ENCODE measurements at places on chromosomes 16 and 17. TPM values are rescaled to one million over a fixed set of nuclear protein-coding genes. Genes with fewer than 3 reads are reported as not detected.
A peak's percentile ranks its signal among the peaks of the same experiment; 100 is the strongest.

Gene BIRC5
- 18.4 TPM for polyA plus RNA-seq

Gene ZG16
- not detected for polyA plus RNA-seq

Gene CALB2
- not detected for polyA plus RNA-seq

Gene TNP2
- polyA plus RNA-seq: not detected

Gene DLX4
- polyA plus RNA-seq: 1.2 TPM

Gene B4GALNT2
- polyA plus RNA-seq: 0.57 TPM

Gene PPM1D
- polyA plus RNA-seq: 24.5 TPM

Gene MYL4
- polyA plus RNA-seq: 4.6 TPM

Gene NTN3
- 6.3 TPM for polyA plus RNA-seq

Gene CACNA1G
- 19.4 TPM for polyA plus RNA-seq

Gene MYLK3
- polyA plus RNA-seq: 1.1 TPM

Gene PIPOX
- polyA plus RNA-seq: 2.7 TPM

Gene ADAD2
- 0.32 TPM for polyA plus RNA-seq

DNA sequence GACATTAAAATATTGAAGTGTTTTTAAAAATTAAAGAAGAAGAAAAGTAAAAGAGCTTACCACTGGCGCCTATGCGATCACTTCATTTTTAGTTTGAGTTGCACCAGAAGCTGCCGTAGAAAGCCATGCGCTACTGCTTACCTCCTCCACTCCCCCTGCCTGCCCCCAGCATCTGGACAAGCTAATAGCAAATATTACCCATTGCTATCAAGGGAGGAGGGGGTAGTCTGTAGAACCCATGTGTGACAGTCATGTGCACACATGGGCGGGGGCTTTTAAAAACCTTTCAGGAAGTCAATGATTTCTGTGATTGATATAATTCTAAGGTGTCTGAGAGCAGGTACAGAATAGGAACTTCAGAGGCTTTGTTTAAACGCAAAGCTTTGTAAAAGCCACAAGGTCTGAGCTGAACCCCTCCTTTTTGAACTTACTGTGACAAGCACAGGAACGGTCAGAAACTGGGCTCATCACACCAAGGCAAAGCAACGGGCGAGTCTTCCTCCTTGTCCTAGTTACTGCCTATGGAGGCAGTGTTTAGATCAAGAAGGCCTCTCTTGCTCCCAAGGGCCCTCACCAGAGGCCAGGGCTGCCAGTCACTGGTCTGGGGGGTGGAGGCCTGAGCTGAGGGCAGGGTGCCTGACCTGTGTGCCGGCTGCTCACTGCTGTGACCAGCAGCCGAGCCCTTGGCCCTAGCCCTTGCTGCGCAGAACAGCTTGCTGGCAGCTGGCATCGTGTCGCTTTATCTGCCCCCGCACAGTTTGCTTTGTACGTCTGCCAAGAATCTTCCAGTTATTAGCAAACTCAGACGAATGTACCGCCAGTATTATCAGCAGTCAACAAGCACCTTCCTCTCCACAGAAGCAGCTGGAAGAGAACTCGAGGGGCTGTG is 15.0 kb downstream of the GINS2 start:
- DNase-seq: no peak

DNA sequence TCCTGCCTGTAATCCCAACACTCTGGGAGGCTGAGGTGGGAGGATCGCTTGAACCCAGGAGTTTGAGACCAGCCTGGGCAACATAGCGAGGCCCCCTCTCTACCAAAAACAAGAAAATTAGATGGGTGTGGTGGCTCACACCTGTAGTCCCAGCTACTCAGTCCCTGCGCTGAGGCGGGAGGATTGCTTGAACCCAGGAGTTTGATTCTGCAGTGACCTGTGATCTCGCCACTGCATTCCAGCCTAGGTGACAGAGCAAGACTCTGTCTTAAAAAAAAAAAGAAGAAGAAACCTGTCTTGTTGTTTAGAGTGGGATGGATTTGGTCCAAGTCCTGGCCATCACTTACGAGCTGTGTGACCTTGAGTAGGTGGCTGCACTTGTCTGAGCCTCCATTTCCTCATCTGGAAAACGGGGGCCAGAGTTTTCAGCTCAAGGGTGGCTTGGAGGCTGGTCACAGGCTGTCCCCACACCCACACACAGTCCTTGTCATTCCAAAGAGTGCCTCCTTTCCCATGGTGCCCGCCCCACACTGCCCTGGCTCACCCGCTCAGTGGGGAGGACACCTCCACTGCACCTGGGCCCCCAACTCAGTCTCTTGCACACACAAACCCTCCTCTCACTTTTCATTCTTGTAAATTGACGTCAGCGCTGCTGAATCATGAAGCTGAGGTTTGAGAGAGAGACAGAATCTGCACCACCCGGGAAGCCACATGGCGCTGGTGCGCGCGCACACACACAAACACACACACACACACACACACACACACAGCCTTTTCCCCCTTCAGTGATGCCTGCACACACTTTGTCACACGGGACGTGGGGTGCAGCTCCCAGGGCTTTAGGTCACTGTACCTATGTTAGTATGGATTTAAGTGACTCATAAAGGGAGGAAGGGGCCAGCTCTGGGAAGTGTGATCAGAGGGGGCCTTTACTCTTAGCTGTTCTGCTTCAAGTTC is 4.2 kb downstream of the SOCS1 start:
- no peak for DNase-seq

- DNase-seq: no peak
Measured at GRCh38 chr17:80603396-80603795, 58.8 kb downstream of the RPTOR start.

DNA sequence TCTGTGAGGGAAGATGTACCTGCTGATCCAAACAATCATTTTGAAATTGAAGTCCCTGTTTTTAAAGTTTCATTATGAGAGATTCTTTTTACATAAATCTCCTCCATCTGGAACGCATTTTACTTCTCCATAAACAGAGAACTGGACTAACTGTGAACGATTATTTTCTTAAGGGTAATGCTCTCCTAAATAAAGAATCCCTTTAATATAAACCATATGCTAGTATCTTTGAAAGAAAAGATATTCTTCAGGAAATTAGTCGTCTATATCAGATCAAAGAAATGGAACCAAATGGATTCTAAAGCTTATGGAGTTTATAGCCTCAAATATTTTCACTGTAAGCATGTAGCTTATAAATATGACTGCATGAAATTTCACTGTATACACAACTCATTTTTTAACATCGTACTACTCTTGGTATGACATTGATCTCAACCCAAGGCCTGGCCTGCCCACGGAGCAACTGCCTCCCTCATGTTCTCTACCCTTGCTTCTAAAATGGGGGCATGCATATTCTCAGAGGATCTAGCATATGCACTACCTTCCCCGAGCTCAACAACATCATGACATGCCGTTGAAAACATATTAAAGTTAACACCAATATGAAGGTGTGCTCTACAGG is 66.4 kb downstream of the MYH10 start:
- no peak for DNase-seq

DNA sequence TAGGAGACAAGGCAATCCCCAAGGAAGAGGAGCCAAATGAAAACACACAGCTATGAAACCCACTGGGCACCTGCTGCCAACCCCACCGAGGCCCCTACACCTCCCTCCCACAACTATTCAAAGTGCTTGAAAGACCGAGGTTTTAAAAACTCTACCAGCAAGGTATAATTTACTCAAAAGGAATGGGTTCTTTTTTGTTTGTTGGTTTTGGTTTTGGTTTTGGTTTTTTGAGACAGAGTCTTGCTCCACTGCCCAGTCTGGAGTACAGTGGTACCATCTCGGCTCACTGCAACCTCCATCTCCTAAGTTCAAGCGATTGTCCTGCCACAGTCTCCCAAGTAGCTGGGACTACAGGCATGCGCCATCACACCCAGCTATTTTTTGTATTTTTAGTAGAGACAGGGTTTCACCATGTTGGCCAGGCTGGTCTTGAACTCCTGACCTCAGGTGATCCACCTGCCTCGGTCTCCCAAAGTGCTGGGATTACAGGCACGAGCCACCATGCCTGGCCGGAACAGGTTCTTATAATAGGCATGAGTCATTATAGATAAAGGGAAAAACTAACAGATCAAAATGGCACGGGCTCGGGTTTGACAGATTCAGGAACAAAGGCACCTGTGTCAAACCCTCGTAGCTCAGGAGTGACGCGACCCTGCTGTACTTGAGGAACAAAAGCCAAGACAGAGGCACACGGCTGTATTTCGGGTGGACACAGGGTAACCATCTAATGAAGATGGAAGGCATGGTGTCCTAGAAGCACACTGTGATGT is 40.7 kb downstream of the COTL1 start:
- DNase-seq: no peak

DNA sequence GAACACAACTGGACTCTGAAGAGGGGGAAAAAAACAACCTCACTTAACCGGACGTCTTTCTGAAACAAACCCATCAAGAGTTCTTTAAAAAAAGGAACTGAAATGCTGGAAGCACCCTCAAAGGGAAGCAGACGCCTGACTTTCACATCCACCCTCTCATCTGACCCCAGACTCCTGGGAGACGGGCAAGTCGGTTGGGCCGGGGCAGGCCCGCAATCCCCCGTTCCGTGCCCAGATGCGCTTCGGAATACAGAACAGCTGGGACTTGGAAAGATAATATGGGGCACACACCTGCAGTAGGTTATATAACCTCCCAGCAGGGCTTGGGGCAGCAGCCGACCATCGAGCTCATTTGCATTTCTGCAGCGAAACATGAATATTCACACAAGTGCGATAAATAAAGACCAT is 3.7 kb downstream of the ARHGAP27 start:
- peak; percentile 82 for DNase-seq

DNA sequence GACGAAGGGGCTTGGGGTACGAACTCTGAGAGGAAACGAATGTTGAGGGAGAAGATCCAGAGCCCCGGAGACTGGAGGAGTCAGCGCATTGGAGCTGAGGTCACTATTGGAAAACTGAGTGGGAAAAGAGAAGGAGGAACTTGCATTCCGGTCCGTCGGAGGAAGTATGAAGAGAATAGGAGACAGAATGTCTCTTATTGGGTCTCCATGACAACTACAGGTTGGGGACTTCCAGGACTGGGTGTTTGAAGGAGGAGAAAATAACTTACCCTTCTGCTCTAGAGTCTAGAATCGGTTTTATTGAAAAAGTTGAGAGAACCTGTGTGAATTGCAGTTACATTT is 537 bp downstream of the GOSR1 start:
- DNase-seq: no peak

- no peak for DNase-seq
Measured at GRCh38 chr17:49409066-49409465, 5.6 kb downstream of the PHB1 start.

GRCh38 chr17:77274096-77274845 is 133.5 kb downstream of the SEC14L1 start:
- no peak for DNase-seq

GRCh38 chr16:17461951-17462729 is 8.6 kb downstream of the XYLT1 start:
- no peak for DNase-seq

DNA sequence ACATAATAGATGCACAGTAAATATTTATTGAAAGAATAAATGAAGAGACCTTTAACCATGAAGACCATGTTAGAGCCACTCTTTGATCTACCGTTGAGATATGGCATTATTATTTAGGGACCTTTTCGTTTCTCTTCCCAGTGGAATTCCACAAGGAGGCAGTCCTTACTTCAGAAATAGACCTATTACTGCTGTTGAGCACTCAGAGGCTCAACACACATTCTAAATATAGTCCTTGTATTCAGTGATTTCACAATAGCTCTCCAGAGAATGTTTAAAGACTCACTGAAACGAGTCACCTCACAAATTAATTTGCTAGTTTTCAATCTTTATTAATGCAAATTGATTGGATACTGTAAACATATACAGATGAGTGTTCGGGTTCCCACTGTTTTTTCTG is 603.8 kb downstream of the CDH8 start:
- DNase-seq: no peak

DNA sequence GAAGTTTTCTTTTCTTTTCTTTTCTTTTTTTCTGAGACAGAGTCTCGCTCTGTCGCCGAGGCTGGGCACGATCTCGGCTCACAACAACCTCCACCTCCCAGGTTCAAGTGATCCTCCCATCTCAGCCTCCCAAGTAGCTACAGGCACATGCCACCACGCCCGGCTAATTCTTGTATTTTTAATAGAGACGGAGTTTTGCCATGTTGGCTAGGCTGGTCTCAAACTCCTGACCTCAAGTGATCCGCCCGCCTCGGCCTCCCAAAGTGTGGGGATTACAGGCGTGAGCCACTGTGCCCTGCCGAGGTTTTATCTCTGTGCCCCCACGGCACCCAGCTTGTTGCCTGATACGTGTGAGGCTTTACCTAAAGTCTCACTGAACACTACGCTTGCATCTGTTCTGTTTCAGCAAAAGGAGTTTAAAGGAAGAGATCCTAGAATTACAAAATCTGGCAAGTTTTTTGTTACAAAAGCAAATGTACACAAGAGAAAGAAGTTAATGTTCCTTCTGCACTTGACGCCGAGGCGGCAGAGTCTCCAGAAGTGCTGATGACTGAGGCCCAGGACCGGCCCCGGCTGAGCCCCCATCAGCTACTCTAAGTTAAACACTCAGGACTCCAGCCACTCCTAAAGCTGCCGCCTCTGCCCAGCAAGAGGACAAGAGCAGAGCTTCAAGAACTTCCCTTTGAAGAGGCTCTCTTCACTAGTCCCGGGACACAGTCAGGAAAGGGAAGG is 9.2 kb downstream of the ABCA3 start:
- no peak for DNase-seq

DNA sequence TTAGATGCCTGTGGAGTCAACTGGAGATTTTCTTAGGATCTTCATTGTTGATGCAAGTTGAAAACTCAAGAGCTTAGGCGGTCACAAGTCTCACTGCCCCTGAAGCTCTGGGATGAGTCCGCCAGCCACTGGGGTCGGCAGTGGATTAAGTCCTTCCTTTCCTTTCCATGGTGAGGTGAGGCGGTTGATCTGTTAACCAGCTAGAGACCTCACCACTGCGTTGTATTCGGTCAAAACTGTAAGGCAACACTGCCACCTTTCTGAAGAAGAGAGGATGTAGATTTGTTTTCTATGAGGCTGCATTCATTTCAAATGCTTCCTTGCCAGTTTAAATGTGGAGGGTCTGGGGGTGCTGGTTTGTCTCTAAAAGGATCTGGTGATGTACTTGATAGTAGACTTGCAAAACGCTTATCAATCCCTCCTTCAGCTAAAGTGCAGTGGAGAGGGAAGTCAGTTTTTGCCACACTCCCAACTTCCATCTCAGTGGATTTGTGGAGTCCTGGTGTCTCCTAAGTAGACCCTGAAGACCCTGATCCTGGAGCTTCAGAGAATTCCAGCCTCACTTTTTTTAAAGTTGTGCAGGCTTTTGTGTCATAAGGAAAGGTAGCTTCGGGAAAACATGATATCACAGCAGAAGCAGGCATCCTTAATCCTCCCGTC is 1.7 kb downstream of the MYOCD start:
- no peak for DNase-seq

- no peak for DNase-seq
Measured at GRCh38 chr16:12901204-12901596, 198 bp upstream of the SHISA9 start.

DNA sequence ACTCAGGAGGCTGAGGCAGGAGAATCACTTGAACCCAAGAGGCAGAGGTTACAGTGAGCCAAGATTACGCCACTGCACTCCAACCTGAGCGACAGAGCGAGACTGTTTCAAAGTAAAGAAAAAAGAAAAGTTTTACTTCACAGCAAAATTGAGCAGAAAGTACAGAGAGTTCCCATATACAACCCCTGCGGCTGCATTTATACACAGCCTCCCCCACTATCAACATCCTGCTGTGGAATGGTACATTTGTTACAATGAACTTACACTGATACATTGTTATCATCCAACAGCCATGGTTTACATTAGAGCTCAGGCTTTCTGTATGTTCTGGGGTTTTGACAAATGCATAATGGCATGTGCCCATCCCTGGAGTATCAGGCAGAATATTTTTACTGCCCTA is 2.6 kb upstream of the MTHFSD start:
- no peak for DNase-seq

GRCh38 chr17:44831371-44831770 is 1.3 kb upstream of the GJC1 start:
- no peak for DNase-seq
